ENCODE measurements at places on chromosomes 16 and 17.

GRCh38 chr17:62067165-62068145 lies 2.4 kb upstream of the MED13 start:
- DNase-seq, result no peak

DNA sequence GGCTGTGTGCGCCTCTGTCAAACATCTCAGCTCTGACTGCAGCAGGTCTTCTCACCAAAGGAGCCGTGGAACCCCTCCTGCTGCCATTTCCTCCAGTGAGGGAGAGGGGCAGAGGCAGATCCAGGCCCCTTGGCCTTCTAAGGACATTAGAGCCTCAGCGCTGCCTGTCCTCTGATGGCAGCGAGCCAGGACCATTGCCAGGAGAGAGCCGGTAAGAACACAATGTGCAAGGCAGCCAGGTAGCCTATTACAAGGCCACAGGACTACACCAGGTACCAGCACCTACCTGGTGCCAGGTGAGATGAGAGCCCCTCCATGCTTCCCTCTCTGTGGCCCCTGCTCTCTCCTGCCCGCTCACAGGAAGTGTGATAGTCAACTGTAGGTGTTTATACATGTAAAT lies 11.0 kb downstream of the LRRC75A start:
- DNase-seq, result no peak

- peak; percentile 94 for DNase-seq
Measured at GRCh38 chr17:40448639-40449261, 5.5 kb downstream of the IGFBP4 start.

- DNase-seq, result peak; percentile 13
Measured at GRCh38 chr17:7781429-7781828, 52.6 kb upstream of the KDM6B start.

DNA sequence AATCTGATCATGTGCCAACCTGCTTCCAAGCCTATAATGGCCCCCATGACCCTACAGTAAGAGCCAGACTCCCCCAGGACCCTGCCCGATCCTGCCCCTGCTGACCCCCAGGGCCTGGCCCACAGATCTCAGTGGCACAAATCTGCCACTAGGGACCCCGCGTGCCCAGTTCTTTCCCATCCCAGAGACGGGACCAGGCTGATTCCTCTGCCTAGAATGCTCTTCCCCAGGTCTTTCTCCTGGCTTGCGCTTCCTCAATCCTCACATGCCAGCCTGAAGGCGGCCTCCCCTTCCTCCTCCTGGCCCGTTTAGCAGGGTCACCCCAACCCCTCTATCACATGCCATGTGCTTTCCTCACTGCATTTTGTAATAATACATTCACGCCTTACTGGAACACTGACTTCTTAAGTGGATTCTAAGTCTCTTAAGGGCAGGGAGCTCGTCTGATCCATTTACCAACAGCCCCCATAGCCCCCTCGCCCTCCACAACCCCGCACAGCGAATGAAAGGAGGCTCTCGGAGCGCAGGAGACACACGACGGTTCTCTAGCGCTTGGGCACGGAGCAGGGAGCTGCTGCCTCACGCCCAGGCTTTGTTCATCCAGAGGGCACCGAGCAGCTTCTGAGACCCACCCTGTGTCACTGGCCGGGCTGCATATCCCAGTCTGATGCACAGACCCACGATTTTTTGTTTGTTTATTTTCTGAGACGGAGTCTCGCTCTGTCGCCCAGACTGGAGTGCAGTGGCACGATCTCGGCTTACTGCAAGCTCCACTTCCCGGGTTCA lies 1.2 kb downstream of the TRIM65 start:
- peak; percentile 39 for DNase-seq

- no peak for DNase-seq
Measured at GRCh38 chr17:44770166-44770925, 11.6 kb downstream of the ADAM11 start.

DNA sequence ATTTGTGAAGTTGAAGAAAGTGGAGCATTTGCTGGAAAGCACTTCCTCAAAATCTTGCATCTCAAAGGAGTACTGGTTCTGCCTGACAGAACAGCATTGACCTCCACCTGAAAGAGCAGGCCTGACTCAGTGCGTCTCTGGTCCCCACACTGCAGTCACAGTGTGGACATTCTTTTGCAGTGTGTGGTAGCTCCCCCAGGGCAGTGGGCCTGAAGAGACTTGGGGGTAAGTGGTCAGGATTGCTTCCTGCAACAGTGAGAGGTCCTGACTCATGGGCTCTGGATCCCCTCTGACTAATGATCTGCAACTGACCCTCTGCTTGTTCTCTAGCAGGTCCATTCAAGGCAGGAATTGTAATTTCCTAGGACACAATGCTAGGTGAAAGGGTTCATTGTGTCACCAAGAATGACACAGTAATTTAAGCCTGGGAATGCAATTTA lies 204.9 kb upstream of the KCNJ16 start:
- DNase-seq, result no peak

DNA sequence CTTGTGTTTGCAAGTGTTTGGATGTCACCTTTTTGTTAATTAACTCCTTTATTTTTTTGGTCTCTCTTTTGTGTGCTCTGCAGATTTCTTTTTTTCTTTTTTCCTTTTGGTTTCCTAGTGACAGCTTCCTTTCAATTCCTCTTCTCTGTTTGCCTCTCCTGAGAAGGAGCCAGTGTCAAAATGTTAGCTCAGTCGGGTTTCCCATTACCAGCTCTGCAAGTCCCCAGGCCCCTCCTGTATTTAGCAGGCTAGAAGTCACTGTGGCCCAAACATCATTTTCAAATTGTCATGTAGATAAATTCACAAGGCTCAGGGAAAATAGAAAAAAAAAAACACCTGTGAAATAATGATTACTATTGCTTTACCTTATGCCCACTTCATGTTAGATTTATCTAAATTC lies 1621.6 kb downstream of the CDH8 start:
- no peak for DNase-seq

- no peak for DNase-seq
Measured at GRCh38 chr17:69655902-69656301, 241.4 kb downstream of the MAP2K6 start.

DNA sequence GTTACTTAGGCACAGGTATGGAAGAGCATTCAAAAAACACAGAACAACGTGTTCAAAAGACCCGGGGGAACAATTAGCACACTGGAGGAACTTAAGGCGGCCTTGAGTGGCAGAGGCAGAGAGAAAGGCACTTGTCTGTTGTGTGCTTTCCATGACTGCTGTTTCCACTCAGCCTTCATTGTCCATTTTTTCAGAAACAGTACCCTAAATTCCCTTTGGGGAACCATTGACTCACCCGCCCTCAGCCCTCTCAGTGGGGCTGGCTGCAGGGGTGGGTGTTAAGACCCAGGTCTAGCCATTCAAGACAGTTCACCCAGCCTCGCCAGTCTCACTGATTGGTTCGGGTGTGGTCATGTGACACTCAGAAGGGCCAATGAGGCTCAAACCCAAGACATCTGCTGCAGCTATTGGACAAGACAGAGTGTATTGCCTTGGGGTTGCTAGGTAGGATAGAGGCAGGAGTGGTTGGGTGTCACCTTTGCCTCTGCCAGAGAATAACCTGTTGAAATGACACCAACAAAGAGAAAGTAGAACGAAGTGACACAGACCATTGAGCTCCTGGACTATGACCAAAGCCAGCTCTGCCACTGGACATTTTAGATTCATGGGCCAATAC lies 19.6 kb upstream of the CEP20 start:
- peak; percentile 32 for DNase-seq

GRCh38 chr17:65191811-65192740 lies 54.9 kb downstream of the RGS9 start:
- DNase-seq, result peak; percentile 14

DNA sequence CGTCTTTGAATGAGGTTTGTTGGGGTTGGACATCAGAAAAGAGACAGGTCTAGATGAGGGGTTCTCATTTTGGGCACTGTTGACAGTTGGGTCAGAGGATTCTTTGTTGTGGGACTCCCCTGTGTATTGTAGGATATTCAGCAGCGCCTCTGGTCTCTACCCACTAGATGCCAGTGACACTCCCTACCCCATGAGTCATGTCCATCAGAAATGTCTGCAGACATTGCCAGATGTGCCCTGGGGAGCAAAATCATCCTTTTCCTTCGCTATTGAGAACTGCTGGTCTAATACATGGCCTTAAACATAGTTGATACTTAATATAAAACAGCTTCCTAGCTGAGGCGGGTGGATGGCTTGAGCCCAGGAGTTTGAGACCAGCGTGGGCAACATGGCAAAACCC lies 3.1 kb downstream of the ABAT start:
- no peak for DNase-seq

GRCh38 chr17:65035191-65035590 lies 21.3 kb downstream of the GNA13 start:
- DNase-seq, result no peak

GRCh38 chr16:88839745-88840599 lies 16.8 kb downstream of the GALNS start:
- DNase-seq, result no peak

DNA sequence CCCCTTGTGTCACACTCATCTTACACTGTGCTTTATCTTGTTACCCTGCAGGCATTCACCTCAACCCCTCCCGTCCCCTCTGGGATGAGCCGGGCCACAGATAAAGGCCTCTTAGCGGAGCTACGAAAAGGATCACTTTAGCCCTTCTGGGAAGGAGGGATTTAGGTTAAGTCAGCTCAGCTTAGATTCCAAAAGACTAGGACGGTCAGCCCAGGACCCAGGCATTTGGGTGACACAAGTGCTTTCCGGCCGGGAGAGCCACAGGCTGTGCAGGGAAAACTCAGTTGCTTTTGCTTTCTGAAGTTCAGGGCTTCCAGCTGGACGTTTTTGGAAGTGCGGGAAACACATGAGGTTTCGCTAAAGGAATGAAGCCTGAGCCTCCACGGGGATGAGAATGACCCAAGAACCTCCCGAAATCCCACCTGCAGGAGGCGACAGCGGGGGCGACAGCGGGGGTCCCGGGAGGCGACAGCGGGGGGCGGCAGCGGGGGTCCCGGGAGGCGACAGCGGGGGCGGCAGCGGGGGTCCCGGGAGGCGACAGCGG lies 11.6 kb upstream of the METRNL start:
- DNase-seq, result no peak

DNA sequence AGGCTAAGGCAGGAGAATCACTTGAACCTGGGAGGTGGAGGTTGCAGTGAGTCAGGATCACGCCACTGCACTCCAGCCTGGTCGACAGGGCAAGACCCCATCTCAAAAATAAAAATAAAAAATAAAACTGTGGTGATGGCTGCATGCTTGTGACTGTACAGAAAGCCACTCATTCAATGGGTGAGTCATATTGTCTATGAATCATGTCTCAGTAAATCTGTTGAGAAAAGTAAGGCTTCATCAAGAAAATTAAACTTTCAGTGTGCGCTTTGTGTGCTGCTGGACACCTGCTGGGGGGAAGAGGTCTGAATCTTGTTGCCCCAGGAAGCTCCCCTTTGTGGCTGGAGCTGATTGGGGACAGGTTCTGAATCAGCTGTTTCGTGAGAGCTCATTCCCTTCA lies 11.3 kb downstream of the NUBP1 start:
- DNase-seq, result no peak

DNA sequence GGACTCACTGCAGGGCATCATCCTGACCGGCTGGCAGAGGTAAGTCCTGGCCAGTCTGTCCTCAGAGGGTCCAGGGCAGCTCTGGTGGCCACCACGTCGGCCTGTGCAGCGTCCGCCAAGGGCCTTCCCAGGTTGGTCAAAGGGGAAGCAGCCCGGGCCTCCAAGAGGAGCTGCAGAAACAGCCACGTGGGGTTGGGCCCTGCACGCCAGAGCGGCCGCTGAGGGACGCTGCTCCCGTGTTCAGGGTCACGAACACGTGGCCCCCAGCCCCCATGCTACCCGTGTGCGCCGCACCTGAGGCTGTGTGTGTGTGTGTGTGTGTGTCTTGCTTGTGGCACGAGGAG lies 13.3 kb downstream of the CYBC1 start:
- no peak for DNase-seq

DNA sequence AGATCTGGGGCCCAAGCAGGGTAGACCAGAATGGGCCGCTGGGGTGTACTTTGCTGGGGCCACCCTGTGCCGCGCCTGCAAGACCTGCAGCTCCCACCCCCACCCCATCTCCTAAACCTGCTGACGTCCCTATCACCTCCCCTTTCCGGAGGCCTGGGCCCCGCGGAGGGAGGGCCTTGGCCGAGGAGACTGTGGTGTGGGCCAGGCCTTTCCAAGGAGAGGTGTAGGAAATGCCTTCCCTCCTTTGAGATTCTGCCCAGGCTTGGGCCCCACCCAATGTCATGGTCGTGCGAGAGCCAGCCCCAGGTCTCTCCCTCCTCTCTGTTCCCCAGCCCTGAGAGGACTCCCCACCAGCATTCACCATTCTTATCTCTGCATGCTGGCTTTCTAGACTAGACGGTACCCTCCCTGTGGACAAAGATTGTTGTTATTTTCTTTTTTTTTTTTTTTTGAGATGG lies 3.9 kb upstream of the WFIKKN2 start:
- DNase-seq, result no peak

DNA sequence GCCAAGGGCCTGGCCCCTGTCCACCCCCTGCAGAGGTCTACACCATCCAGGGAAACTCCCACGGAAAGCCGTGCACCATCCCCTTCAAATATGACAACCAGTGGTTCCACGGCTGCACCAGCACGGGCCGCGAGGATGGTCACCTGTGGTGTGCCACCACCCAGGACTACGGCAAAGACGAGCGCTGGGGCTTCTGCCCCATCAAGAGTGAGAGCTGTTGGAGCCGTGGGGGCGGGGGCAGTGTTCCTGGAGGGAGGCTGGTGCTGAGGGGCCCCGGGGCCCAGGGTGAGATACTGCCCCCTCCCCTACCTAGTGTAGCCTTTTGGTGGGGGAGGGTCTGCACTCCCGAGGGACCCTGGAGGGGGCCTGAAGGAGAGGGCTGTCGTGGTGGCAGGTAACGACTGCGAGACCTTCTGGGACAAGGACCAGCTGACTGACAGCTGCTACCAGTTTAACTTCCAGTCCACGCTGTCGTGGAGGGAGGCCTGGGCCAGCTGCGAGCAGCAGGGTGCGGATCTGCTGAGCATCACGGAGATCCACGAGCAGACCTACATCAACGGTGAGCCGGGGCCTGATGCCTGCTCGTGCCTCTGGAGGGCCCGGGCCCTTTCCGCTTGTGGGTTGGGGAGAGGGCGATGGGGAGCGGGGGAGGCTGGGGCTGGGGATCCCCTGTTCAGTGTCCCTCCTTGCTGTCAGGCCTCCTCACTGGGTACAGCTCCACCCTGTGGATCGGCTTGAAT lies 38.8 kb downstream of the MRC2 start:
- DNase-seq, result no peak

DNA sequence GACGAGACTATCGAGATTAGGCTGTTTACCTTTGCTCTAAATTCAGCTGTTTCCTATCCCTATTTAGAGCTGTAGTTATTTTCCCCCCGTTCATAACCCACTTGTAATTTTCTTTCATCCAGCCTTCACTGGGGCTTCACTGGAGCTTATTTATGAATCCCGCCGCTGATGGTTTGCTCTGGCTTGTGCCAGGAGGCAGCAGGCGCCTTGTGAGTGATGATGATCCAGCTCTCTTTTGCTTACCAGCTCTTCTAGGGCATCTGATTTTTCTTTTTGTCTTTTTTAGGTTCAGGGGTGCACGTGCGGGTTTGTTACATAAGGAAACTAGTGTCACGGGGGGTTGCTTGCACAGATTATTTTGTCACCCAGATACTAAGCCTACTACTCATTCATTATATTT lies 37.4 kb upstream of the CDH13 start:
- DNase-seq, result no peak
